ENCODE measurements at places on chromosomes 6 and 20.

DNA sequence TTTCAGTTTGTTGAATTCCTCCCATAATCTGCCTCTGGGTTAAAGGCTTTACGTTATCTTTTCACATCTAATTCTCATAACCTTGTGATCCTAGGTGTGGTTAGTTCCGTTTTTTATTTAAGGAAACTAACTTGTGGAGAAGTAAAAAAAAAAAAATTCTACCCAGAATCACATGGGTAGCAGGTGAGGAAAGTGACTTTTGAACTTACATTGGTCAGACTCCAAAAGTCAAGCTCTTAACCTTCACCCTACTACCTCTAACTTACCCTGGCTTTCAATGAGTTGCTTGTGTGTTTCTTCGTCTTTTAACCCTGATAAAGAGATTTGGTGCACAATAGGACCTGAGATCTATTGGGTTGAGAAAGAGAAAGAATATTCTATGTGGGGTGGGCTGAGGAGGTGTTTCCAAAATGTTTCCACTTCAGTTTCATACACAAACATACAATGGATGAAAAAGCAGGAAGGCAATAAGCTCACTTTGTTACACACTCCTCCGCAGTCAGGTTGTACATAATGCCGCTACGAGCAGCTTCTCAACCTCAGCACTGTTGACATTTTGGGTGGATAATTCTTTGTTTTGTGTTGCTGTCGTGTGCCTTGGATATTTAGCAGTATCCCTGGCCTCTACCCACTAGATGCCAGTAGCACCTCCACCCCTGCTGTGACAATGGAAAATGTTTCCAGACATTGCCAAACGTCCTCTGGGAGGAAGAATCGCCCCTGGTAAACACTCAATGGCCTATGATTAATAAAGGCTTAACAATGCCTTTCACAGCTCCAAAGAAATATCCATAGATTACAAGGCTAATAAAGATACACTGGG lies 193.0 kb upstream of the ZNF217 start:
- DNase-seq: no peak

DNA sequence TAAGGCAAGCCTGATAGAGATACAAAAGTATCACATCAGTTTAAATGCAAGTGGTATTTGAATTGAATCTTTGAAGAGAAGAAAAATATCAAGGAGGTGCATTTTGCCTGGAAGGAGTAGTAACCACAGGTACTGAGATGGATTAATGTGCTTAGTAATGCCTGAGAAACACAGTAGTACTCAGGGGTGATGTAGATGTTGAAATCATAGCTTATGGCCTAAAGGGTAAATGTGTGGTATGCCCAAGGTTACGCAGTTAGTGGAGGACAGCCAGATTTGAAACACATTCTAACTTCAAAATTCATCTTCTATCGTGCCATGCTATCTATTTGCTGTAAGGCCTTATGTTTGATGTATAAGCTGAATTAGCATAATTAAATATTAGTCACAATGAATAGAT lies 55.9 kb downstream of the STXBP5 start:
- no peak for DNase-seq

- no peak for DNase-seq
Measured at GRCh38 chr6:148324297-148324985, 18.2 kb upstream of the SASH1 start.

- DNase-seq: no peak
Measured at GRCh38 chr20:2799688-2800520, 523 bp downstream of the CPXM1 start.

- no peak for DNase-seq
Measured at GRCh38 chr6:134663356-134663755, 286.5 kb downstream of the ALDH8A1 start.

- DNase-seq: no peak
Measured at GRCh38 chr20:24862606-24863005, 86.5 kb upstream of the CST7 start.

DNA sequence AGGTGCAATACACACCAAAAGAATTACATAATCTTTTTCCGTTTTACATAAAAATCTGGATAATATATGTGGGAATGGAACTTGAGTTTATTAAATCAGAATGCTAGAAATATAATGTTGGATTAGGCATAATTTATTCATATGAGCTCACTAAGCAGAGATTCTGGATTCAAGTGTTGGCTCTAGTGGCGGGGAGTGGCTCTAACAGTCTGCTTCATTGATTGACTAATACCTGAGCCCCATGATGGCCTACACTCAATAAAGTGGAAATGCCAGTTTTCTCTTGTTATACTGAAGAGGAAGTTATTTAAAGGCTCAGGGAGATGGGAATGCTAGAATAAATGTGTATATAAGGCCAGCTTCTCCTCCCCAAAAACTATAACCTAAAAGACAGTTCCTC lies 285.5 kb upstream of the MOCS1 start:
- no peak for DNase-seq

DNA sequence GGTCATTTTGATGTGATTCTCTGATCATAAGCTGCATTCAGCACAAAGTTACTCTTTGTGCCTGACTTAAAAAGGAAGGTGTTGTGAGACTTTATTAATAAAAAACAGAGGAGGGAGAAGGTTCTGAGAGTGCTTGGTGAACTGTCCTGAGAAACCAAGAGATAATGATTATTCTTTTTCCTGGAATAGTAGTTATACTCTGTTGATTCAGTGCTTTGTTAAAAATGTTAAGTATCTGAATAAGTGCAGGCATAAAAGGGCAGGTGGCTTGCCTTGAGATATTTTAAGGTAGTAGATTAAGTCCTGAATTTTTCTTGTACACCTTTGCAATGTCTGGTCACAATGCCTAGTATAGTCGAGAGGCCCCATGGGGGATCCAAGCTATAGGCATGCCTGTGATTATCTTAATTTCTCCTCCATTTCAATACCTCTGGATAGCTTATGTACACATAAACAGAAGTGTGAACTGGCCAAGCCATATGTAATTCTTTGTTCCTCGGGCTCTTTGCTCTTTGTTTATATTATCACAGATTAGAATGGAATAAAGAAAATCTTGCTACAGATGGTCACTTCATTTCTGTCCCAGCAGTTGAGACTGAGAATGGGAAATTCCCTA lies 50.0 kb downstream of the SOBP start:
- DNase-seq: no peak

DNA sequence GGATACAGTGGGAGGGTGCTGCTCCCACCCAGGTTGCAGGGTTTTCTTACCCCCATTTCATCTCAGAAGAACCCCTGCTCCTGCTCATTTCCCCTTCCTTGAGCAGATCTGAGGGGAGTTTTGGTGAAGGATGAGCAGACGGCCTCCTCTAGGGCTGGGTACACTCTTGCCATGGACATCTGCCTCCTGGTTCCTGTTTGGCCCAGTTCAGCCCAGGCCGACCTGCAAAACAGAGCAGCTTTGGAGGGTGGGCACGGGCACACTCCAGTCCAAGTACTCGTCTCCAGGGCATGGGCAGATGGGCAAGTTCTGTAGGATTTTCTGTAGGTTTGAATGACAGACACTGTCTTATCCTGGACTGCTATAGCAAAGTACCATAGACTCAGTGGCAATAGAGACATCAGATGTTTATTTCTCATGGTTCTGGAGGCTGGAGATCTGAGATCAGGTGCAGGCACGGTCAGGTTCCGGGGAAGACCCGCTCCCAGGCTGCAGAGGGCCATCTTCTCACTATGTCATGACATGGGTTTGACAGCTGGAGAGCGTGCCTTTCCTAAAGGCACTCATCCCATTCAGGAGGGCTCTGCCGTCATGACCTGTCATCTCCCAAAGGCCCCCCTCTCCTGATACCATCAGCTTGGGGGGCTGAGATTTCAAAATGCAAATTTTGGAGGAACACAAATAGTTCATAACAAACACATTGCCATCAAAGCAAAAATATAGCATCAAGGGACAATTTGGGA lies 6.2 kb downstream of the NPBWR2 start:
- no peak for DNase-seq
